ENCODE measurements at places on chromosomes 1 and 21.

DNA sequence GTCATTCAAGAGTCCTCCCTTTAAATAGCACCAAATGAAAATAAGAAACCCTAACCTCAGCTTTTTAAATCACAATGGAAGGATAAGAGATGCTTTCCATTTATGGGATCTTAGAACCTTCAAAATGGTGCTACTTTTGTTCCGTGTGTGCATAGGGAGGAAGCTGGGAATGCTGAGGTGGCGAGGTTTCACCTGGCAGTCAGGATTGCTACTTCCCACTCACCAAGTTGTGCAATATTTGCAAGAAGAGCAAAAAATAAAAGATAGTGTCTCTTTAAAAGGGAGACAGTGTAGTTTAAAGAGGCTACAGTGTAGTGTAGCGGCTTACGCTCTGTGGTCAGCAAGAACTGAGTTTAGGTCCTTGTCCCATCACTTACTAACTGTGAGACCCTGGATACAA is 392.4 kb upstream of the ST6GALNAC5 start:
- DNase-seq = no peak

DNA sequence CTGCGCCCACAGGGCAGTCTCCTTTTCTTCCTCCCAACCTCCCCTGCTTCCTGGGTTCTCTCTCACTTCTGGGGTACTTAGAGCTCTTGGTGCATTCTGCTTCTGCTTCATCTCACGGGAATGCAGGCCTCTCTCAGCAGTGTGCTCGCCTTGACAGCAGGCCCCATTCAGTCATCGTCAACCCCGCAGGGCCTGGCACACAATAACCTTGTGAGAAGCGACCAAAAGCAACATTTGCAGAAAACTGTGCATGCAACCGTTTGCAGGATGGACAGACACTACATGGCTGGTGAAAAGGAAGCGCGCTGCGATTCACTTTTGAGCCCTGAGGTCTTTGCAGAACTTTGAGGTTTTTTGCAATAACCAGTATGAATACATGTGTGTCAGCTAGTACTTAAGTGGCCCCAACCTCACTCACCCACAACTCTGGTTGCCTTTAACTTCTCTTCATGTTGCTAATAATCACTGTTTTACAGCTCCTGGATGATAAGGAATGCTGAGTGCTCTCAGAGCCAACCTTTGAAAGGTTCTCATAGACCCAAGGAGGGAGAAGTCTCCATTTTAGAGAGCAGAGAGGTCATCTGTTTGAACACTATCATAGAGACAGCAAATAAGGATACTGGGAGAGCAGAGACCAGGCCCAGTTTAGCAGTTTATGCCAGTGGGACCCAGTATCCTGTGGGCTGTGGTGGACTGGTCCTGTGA is 2.5 kb upstream of the CD160 start:
- DNase-seq = no peak

- no peak for DNase-seq
These were observed 168.5 kb downstream of the PSMG1 start for GRCh38 chr21:39014747-39015146.

DNA sequence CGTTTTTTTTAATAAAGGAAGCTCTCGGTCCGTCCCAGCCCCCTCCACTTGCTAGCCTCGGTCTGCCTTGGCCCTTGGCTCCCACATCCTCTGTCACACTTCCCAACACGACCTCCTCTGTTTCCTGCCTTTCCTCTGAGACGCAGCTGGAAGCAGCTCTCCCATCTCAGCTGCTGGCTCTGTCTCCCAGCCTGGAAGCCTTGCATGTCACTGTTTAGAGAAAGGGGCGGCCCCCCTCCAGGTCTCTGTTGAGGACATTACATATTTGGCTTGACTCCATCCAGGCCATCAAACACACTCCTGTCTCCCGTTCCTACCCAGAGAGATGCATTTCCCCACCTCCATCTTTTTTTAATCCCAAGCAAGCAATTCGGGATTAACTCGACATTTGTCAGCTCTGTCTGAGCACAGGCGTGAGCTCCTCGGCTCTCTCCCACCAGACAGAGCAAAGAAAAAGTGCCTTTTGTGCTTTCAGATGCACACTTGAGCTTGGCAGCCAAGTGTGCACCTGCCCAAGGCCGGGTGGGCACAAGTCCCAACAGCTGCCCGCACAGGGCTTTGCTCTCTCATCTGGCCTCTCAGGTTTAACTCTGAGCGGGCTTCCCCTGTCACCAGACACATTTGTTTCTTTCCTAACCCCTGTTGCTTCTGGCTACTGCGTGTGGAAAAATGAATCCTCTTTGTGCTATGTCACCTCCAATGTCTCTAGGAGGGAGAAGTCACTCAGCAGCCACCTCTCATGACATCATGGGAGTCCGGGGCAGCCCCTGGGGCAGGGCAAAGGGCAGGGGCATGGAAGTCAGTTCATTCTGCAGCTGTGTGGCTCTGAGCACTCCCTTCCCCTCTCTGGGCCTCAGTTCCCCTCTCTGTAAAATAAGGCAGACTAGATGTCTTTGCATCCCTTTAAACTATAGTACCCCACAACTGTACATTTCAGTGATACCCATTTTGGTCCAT is 108.3 kb downstream of the KCND3 start:
- DNase-seq = no peak

- DNase-seq = no peak
These were observed 8.6 kb upstream of the NUAK2 start for GRCh38 chr1:205330150-205330549.

DNA sequence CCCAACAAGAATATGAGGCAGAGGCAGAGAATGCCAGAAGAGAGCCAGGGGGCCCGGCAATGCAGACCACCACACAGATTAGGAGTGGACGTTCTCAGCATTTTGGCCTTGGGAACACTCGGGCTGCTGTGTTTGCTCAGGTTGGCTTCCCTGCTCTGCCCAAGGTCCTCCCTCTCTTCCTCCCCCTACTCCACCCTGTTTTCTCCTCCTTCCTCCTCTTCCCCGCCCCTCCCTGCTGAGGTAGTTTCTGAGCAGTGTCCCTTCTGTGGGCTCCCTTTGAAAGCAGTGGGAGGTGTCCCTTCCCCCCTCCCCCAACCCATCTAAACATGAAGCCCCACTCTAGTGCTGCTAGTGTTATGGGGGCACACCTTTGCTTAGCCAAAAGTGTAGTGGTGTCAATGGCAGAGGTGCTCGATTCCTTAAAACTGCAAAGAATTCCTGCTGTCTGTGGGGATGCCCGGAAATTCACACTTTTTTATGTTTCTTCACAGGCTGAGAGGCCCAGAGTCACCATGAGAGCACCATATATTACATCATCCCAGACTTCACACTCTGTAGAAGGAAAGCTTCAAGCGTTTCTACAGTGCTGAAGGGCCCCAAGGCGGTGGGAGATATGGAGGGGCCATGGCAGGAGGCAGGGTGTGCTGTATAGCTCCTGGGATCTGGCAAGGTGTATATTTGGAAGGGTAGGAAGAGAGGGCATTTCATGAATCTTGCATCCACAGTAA is at the start of gene HHIPL2:
Gene HHIPL2 (minus strand): TSS at position 161 of the 728 bp plus-strand sequence. CDS start 60 bp downstream, at position 101.
- DNase-seq = no peak

- no peak for DNase-seq
These were observed 119.7 kb downstream of the TPTE start for GRCh38 chr21:10641107-10641506.

DNA sequence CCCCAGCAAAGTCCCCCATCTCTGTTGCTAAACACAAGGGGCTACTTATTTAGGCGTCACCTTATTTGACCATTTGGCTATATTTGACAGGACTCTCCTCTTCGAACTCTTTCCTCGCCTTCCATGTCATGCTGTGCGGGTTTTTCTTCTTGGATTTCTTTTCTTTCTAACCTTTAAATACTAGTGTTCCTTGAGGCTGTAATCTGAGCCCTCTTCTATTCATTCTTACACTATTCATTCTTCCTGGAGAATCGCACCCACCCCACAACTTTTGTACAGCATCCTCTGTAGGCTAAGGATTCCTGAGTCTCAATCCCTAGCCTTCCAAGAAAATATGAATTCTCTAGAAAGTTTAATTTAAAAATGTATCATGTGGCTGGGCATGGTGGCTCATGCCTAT is 61.7 kb upstream of the C1orf115 start:
- DNase-seq = no peak

DNA sequence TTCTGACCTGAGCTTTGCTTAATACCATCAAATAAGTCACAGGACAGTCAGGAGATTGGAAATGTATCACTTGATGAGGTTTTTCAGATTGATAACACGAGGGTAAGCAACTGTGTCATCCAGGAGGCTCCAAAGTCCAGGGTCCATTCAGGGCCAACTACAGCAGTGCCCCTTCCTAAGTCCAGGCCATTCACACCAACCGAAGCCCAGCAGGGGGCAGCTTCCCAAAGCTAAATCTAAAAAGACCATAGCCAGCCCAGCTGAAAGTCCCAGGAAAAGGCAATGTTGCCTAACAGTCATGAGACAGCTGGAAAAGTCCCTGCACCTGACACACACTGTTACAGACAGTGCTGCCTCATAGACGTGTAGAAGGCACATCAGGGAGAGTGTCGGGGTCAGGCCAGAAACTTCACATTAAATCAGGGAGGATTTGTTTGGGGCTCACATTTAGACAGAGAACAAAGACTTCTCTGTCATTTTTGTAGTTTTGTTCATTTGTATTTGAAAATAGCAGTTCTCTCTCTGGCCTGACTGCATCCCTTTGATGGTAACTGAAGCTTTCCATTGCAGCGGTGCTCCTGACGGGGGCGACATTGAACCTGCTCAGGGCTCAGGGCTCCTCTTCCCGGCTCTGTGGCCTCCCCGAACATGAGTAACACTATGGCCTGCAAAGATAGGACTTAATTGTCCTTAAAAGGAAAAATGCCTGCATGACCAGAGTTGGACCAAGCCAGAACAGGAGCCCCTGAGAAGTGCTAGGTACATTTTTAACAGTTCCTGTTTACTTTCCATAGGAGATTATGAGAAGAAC is 200.4 kb downstream of the NRIP1 start:
- DNase-seq = no peak

- DNase-seq = no peak
These were observed 330.5 kb upstream of the KAZN start for GRCh38 chr1:14267991-14268390.

GRCh38 chr1:198361237-198361767 is 179.2 kb downstream of the ATP6V1G3 start:
- DNase-seq = no peak

DNA sequence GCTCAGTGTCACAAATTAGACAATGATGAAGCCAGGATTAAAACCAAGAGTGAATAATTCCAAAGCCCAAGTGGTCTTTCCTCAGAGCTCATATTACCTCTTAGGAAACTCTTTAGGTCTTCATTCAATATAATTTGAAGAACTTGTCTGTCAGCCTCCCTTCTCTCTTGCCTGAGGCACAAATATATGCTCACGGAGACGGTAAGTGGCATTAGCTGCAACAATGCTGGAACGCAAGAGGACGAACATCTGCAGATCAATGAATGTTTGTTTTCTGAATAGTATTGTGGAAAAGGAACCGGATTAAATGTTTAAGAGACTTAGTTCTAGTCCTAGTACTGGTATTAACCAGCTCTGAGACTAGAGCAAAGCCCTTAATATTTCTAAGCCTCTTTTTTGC is 39.7 kb upstream of the LYST start:
- DNase-seq = no peak
